ENCODE measurements at places on chromosomes 2 and 18.

- no peak for DNase-seq
- H3K27me3 ChIP-seq, result peaks cover 7% of the 10 kb centered on the region
- H3K4me3 ChIP-seq, result no peak overlapping the region
- no peak overlapping the region for H3K27ac ChIP-seq
- H3K36me3 ChIP-seq, result peaks cover 2% of the 10 kb centered on the region
Observed at GRCh38 chr2:182165202-182165601, 179.5 kb downstream of the PPP1R1C start.

DNA sequence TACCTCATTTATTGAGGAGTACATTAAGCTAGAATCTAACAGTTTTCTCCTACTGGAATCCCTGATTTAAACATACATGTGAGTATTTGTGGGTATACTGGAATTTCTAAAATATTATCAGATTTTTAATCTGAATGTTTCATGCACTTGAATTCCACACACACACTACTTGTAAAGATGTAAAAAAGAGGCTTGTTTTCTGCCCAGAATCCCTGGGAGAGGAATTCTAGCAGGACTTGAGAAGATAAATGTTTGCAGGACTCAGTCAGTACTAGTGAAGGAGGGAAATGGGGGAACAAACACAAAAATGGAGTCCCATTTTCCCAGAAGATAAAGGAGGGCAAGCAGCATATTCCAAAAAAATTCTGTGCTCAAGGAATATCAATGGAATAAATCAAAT, 17.0 kb downstream of the COL5A2 start:
- H3K27ac ChIP-seq, result no peak overlapping the region
- H3K27me3 ChIP-seq, result no peaks in the 10 kb centered on the region
- no peaks in the 10 kb centered on the region for H3K36me3 ChIP-seq
- no peak for DNase-seq

- DNase-seq, result no peak
- peaks cover 3% of the 10 kb centered on the region for H3K36me3 ChIP-seq
- peaks cover 7% of the 10 kb centered on the region for H3K4me1 ChIP-seq
- H3K4me3 ChIP-seq, result no peak overlapping the region
Observed at GRCh38 chr2:47564129-47564528, 161.2 kb downstream of the MSH2 start.

DNA sequence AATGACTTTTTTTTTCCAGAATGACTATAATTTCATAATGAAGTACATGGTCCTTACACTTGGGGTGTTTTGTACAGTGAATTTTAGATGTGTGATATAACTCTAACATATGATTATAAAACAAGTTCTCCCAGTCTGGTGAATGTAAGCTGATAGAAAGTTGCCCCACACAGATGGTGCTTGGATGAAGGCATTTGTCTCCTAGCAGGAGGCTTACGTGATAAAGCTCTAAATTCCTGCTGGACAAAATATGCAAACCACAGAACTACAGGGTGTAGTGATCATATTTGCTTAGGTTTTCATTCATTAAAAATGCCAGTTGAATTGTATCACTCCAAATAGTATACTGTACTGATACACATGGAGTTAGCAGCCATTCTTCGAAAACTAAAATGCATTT, 85.5 kb downstream of the DSC3 start:
- no peak for DNase-seq
- H3K36me3 ChIP-seq, result no peaks in the 10 kb centered on the region
- H3K4me3 ChIP-seq, result no peak overlapping the region

- peaks cover 41% of the 10 kb centered on the region for H3K27me3 ChIP-seq
- DNase-seq, result no peak
- no peak overlapping the region for H3K27ac ChIP-seq
- H3K4me1 ChIP-seq, result peaks cover 8% of the 10 kb centered on the region
- no peak overlapping the region for H3K4me3 ChIP-seq
Observed at GRCh38 chr2:12770300-12770968, 53.7 kb downstream of the TRIB2 start.

- no peak overlapping the region for H3K4me3 ChIP-seq
- H3K4me1 ChIP-seq, result peaks cover 3% of the 10 kb centered on the region
- no peak for DNase-seq
- no peaks in the 10 kb centered on the region for H3K36me3 ChIP-seq
- no peaks in the 10 kb centered on the region for H3K27me3 ChIP-seq
Observed at GRCh38 chr2:16330571-16330970, 335.1 kb downstream of the CYRIA start.

DNA sequence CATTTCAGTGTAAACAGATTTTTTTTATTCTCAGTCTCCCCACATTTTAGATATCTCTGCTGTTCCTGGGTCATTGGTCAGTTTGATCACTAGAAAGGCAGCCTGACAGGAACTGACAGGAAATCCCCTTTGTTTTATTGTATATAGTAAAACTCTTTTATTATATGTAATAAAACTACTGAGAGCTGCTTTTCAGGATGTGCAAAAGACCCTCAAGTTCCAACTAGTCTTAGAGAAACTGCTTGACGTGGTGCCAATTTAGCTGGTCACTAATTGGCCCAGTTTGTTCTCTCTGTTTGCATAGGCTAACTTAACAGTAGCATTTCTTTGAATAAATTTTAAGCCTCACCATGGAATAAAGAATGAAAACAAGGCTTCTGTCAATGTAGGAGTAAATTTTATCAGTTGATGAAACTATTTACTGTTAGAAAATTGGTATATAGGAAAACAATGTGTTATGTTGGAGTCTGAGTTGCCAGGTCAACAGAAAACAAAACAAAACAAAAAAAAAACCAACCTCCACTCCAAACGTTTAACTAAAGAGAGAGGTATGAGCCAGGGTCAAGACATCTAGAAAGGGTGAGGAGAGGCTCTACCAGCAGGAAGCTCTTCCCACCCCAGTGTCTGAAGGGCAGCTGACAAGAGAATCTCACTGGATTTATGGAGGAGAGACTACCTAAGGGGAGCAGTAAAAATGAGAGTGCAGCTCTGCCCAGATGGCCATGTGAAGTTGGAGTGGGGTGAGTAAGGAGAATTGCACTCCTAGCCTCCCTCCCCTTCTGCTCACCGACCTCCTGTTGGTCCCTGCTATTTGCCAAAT, 184.6 kb downstream of the ST6GAL2 start:
- no peak for DNase-seq
- H3K4me3 ChIP-seq, result no peak overlapping the region
- H3K27me3 ChIP-seq, result peaks cover 29% of the 10 kb centered on the region
- H3K36me3 ChIP-seq, result no peaks in the 10 kb centered on the region
- H3K27ac ChIP-seq, result no peak overlapping the region

DNA sequence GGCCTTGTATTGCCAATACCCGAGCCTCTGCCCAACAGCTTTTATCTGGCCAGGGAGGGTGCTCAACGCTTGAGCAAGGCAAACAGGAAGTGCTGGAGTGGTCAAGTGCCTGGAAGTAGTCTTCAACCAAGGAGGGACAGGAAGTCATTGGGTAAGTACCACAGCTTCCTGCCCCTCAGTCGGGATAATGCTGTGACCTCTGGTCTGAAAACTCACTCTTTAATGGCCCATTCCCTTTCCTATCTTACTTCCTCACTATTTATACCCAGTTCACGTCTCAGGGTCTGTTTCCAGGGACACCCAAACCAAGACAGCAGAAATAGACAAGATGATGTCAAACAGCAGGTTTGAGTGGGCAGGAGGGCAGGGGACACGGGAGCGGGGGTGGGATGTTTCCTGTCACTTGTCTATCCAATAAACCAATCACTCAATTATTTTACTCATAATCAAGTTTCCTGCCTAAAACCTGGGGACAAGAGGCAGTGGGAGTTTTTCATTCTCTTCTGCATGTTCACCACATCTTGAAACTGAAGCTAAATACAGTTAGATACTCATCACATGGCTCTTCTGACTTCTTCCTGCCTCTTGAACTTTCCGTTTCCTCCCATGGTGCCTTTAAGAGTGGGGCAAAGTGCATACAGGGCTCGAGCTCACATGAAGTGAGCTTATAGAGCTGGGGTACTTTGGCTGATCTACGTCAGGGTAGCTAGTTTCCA, 68.9 kb upstream of the CAB39 start:
- no peak for DNase-seq
- H3K4me3 ChIP-seq, result peak overlapping the region; percentile 56
- H3K27ac ChIP-seq, result peak overlapping the region; percentile 91

DNA sequence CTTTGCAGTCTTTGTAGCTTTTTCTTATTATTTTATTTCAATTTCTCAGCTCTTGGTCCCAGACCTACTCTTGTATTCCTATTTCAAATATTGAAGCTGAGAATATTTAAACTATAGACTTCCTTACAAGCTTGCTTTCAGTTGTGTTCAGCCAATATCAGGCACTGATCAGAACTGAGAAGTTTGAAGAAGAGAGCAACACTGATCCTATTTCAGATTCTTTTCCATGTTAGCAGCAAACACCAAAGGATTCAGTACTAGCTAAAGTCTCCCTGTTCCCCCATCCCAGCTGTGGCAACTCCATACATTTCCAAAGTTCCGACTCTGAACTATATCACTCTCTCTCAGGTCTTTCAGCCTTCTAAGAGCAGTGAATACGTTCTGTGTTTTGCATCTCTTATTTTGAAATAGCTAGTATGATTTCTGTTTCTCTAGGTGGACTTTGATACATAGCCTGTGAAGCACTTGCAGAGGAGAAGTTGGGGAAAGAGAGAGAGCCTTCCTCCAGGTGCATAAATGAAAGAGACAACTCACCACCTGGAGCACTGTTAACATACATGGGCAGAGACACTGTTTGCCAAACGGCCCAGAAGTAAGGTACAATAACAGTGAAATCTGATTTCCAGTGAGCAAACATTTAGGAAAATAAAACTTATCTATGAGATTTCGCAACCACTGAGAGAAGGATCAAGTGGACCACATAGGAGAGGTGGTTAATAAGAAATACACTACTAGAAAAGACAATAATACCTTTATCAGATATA, 135.0 kb upstream of the ZNF804A start:
- no peaks in the 10 kb centered on the region for H3K36me3 ChIP-seq
- DNase-seq, result no peak
- H3K4me1 ChIP-seq, result no peaks in the 10 kb centered on the region
- no peaks in the 10 kb centered on the region for H3K27me3 ChIP-seq

DNA sequence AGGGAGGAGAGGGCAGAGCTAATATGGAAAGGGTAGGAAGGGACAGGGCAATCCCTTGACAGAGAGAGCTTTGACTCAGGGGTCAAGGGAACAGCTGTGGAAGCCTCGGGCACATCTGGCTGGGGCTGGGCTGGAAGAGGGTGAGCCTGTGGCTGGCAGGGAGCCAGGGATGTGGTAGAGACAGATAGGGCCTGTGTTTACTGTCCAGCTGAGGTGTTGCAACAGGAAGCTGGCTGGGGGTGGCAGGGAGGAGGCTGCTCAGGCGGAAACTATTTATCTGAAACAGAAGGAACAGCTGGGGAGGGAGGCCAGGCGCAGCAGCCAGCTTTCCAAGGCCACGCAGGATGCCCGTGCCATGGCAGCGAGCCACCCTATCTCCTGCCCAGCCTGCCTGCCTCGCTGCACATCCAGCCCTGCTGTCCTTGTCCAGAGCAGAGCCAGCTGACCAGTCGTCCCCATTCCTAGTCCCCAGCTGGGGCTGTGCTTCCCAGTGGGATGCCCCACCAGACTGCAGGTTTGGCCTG, 264.7 kb downstream of the CYP26B1 start:
- H3K27me3 ChIP-seq, result peaks cover 14% of the 10 kb centered on the region
- no peaks in the 10 kb centered on the region for H3K4me1 ChIP-seq
- H3K4me3 ChIP-seq, result no peak overlapping the region
- no peaks in the 10 kb centered on the region for H3K36me3 ChIP-seq
- no peak overlapping the region for H3K27ac ChIP-seq
- no peak for DNase-seq

DNA sequence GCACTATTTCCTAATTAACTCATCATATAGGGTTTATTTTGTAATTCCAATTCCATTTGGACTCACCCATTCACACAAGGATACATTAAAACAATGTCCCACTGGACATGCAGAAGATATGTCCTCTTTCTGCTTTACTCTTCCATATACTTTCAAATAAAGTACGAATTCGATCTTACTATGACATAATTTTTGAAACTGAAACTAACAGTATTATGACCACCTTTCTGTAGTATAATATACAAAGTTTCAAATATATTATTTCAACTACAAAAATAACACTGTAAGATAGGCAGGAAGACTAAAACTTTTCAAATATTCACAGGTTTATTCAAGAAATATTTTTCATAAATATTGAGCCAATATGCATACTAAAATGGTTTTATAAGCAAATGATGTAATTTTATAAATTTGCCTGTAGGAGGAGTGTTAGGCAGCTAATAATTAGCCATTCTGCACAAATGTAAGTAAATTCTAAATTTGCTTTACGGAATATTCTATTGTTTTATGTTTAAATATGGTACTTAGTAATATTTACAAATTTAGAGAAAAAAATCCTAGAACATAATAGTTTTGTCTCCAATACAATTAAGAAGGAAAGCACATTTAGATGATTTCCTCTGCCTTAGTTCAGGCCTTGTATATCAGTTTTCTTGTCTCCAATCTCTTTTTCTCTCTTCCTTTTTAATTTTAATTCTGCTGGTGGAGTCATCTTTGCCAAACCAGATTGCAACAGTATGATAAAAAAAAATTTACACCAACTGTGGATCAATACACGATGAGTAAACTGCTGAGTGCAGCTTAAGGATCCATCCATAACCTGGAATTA, 85.9 kb downstream of the CERKL start:
- no peaks in the 10 kb centered on the region for H3K36me3 ChIP-seq
- peaks cover 31% of the 10 kb centered on the region for H3K27me3 ChIP-seq
- peak overlapping the region; percentile 14 for H3K27ac ChIP-seq
- H3K4me1 ChIP-seq, result no peaks in the 10 kb centered on the region
- H3K4me3 ChIP-seq, result no peak overlapping the region

GRCh38 chr18:28365411-28365831, 188.5 kb upstream of the CDH2 start:
- no peak overlapping the region for H3K4me3 ChIP-seq
- no peak overlapping the region for H3K27ac ChIP-seq
- DNase-seq, result no peak
- H3K4me1 ChIP-seq, result no peaks in the 10 kb centered on the region

- DNase-seq, result no peak
- no peak overlapping the region for H3K27ac ChIP-seq
- H3K27me3 ChIP-seq, result peaks cover 26% of the 10 kb centered on the region
- peaks cover 2% of the 10 kb centered on the region for H3K4me1 ChIP-seq
Observed at GRCh38 chr18:57210107-57210715, 63.3 kb downstream of the BOD1L2 start.

DNA sequence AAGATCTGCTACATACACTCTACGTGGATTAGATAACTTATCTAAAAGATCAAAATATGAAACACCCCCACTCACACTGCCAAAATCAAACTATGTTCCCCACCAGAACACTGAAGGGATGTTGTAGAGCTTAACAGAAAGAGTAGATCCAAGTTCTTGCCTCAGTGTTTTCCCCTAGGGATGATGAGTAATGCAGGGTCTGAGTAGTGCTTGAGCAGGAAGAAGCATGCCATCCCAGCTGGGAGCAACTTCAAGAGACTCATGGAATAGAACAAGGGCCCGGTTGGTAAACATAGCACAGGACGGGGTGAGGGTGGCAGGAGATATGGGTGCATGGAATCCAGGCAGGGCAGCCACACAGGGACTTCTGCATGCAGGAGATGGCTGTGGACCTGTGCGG, 74.3 kb downstream of the SNTG2 start:
- H3K27ac ChIP-seq, result no peak overlapping the region
- no peak for DNase-seq
- no peak overlapping the region for H3K4me3 ChIP-seq
- no peaks in the 10 kb centered on the region for H3K27me3 ChIP-seq
- H3K36me3 ChIP-seq, result peaks cover 3% of the 10 kb centered on the region

Data from T-helper 17 cell (primary cell).